Endothelial cell of coronary artery (primary cell): ENCODE measurements at places on chromosomes 2 and 18. TPM values are rescaled to one million over a fixed set of nuclear protein-coding genes. Genes with fewer than 3 reads are reported as not detected.

The IL36RN gene
- total RNA-seq: not detected in 2 replicates

The KLHL30 gene
- 0.19 TPM in 1 of 2 replicates, not detected in the other for total RNA-seq

The LONRF2 gene
- under 0.01 TPM in 2 replicates for total RNA-seq

The FAM98A gene
- 33.2 and 33.4 TPM in 2 replicates for total RNA-seq

The CAPN13 gene
- total RNA-seq: not detected in 2 replicates

The SLC4A5 gene
- 0.09 TPM in 1 of 2 replicates, not detected in the other for total RNA-seq

The RIT2 gene
- not detected in 2 replicates for total RNA-seq

The ARHGAP15 gene
- total RNA-seq: not detected in 2 replicates

The EMX1 gene
- total RNA-seq: not detected in 2 replicates

The MYO5B gene
- total RNA-seq: 0.54 and 1.4 TPM in 2 replicates

The SPATA3 gene
- not detected in 2 replicates for total RNA-seq

The SLC8A1 gene
- 4.6 and 6.4 TPM in 2 replicates for total RNA-seq

The WDR35 gene
- total RNA-seq: 11.5 and 14.2 TPM in 2 replicates

The ANKRD29 gene
- total RNA-seq: 0.27 and 0.85 TPM in 2 replicates

The FOXI3 gene
- total RNA-seq: not detected in 2 replicates

The C1QL2 gene
- not detected in 2 replicates for total RNA-seq

The LRRTM4 gene
- under 0.01 TPM in 1 of 2 replicates, not detected in the other for total RNA-seq

The CXCR1 gene
- not detected in 2 replicates for total RNA-seq

The SRBD1 gene
- total RNA-seq: 15.0 and 15.6 TPM in 2 replicates

The MEIS1 gene
- total RNA-seq: 10.5 and 13.6 TPM in 2 replicates

The NBEAL1 gene
- total RNA-seq: 15.3 and 27.0 TPM in 2 replicates

The WDR12 gene
- total RNA-seq: 39.0 and 47.3 TPM in 2 replicates

The NTSR2 gene
- not detected in 2 replicates for total RNA-seq

The ZNF804A gene
- total RNA-seq: 0.27 TPM in 1 of 2 replicates, not detected in the other

The RUFY4 gene
- total RNA-seq: not detected in 2 replicates

The ATG9A gene
- 31.8 and 48.4 TPM in 2 replicates for total RNA-seq

The MAP2 gene
- 8.8 and 9.2 TPM in 2 replicates for total RNA-seq

The RESP18 gene
- total RNA-seq: not detected in 2 replicates

The MAL gene
- total RNA-seq: not detected in 2 replicates

The ASB3 gene
- 21.3 and 23.8 TPM in 2 replicates for total RNA-seq

The TTL gene
- total RNA-seq: 43.1 and 46.1 TPM in 2 replicates
